Activated naive CD4-positive, alpha-beta T cell treated with anti-CD3 and anti-CD28 coated beads for 36 hours (primary cell): ENCODE measurements at places on chromosomes 7 and 10. TPM values are rescaled to one million over a fixed set of nuclear protein-coding genes. Genes with fewer than 3 reads are reported as not detected.

DNA sequence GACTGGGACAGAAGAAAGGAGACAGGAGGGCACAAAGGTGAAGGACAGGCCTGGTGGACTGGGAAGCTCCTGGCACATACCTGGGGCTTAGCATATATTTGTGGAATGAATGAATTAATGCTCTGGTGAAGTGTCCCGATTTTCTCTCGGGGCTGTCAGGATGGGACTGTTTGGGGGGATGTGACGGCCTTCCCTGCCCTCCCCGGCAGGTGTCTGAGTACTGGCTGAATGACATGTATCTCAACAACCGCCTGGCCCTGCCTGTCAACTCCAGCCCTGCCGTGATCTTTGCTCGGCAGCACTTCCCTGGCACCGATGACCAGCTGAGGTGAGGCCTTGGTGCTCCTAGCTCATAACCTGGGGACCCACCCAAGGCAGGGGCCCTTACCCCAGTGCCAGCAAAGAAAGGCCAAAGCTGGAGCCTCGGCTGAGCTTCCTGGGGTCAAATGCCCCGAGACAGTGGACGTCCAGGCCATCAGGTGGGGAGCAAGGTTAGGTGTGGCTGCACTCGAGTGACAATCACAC, 6.5 kb downstream of the CHAT start:
- no peaks in the 10 kb centered on the region for H3K4me1 ChIP-seq
- H3K27me3 ChIP-seq: peaks cover 37% of the 10 kb centered on the region
- H3K36me3 ChIP-seq: no peaks in the 10 kb centered on the region
- no peak overlapping the region for H3K27ac ChIP-seq
- no peak overlapping the region for H3K4me3 ChIP-seq

GRCh38 chr10:13139150-13139549, 22.2 kb upstream of the MCM10 start:
- peaks cover 46% of the 10 kb centered on the region for H3K36me3 ChIP-seq
- DNase-seq: no peak
- H3K27me3 ChIP-seq: no peaks in the 10 kb centered on the region
- no peaks in the 10 kb centered on the region for H3K4me1 ChIP-seq

GRCh38 chr10:100970914-100971811, 1.9 kb downstream of the SEMA4G start:
- H3K36me3 ChIP-seq: no peaks in the 10 kb centered on the region
- H3K4me3 ChIP-seq: no peak overlapping the region
- H3K27ac ChIP-seq: no peak overlapping the region

DNA sequence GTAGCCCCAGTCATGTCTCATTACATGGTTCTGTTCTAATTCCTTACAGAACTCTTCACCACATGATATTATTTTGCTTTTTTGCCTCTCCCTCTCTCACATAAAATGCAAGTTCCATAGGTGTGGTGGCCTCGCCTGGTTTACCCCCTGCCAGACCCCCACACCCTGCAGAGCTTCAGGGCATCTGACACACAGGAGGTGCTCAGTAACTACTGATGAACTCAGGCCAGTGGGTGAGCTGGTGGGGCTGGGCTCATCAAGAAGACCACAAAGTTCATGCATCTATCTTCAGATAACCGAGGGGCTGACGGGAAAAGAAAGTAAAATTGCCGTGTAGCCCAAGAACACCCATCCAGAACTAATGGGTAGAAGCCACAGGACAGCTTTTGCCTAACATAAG, 253.1 kb downstream of the GRID1 start:
- H3K27ac ChIP-seq: no peak overlapping the region
- H3K27me3 ChIP-seq: no peaks in the 10 kb centered on the region
- H3K4me3 ChIP-seq: no peak overlapping the region
- no peaks in the 10 kb centered on the region for H3K36me3 ChIP-seq
- H3K4me1 ChIP-seq: no peaks in the 10 kb centered on the region

- peaks cover 4% of the 10 kb centered on the region for H3K36me3 ChIP-seq
- peaks cover 75% of the 10 kb centered on the region for H3K4me1 ChIP-seq
- H3K27ac ChIP-seq: no peak overlapping the region
- no peaks in the 10 kb centered on the region for H3K27me3 ChIP-seq
Measured at GRCh38 chr7:99108613-99109012, 35.3 kb downstream of the SMURF1 start.

GRCh38 chr7:13641714-13642113, 347.8 kb downstream of the ETV1 start:
- DNase-seq: no peak
- H3K36me3 ChIP-seq: no peaks in the 10 kb centered on the region
- H3K27me3 ChIP-seq: no peaks in the 10 kb centered on the region
- no peaks in the 10 kb centered on the region for H3K4me1 ChIP-seq

DNA sequence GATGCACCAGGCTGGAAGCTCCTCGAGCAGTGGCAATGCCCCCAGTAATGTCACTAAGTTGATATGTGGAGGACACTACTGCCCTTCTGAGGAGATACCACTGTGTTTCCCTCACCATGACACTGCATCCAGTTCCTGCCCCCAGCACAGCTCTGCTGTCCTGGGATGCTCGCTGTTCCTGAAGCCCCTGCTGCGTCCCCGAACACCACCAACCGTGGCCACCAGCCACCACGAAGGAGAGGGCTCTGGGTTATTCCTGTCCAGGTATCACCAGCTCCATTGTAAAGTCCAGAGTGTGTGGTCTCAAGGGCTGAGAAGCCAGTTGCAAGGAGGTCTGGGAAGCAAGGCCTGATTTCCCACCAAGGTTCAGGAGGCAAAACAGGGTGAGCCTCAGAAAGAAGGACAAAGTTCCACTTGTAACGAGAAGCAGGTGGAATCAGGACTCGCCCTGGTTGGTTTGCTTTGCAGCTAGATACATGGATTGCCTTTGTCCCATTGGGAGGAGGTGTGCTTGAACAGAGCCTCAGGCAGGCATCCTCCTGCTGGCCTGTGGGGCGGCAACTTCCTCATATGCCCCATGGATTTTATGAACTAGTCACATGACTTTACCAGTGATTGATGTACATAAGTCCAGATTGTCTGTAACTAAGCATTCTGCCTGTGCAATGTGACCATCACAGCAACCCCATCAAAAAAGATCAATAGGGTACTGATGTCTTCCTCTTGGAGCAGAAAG, 427.0 kb upstream of the VSTM2A start:
- no peak overlapping the region for H3K4me3 ChIP-seq
- H3K4me1 ChIP-seq: no peaks in the 10 kb centered on the region
- H3K27me3 ChIP-seq: no peaks in the 10 kb centered on the region
- no peak for DNase-seq
- H3K27ac ChIP-seq: no peak overlapping the region

GRCh38 chr10:36178616-36179015, 536.5 kb upstream of the FZD8 start:
- no peak overlapping the region for H3K27ac ChIP-seq
- H3K27me3 ChIP-seq: no peaks in the 10 kb centered on the region
- no peaks in the 10 kb centered on the region for H3K36me3 ChIP-seq
- H3K4me3 ChIP-seq: no peak overlapping the region
- no peaks in the 10 kb centered on the region for H3K4me1 ChIP-seq

DNA sequence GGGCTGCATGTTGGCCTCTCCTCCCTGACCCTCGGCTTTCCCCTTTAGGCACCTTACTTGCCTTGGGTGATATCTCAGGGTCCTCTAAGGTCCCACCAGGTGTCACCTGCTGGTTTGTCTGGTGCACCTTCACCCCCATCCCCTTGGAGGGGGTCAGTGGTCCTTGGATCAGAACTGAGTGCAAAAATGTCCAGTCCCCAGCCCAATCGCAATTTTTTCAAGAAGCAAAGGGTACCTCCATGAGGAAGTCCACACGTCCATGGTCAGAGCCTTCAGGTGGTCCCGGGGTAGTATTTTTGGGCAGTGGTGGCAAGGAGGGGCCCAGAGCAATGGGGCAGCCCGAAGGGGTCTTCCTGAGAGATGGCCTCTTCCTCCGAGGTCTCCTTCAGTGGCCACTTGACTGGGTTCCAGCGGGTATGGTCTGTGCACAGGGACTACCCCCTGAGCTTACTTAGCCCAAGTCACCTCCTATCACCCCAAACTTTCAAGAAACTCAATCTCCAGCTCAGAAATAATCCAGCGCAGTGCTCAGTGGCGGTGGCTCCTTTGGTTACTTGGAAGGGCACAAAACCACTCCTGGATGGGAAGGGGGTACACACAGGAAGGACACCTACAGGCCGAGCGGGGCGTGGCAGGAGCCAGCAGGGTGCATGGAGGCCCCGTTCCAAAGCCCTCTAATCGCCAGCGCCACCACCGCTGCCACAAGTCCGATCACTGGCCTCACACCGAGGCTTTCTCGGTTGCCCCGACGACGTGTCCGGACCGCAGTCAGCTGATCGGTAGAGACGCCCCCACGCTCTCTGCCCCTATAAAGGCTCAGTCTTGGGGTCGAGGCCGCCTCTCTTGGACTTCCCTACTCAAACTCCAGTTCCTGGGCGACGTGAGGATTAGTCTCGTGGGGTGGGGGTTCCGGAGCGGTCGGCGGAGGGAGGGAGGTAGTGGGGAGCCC, 4.5 kb downstream of the SAP25 start:
- peak; percentile 56 for DNase-seq
- H3K36me3 ChIP-seq: peaks cover 5% of the 10 kb centered on the region
- no peaks in the 10 kb centered on the region for H3K27me3 ChIP-seq
- H3K27ac ChIP-seq: peak overlapping the region; percentile 8
- H3K4me1 ChIP-seq: peaks cover 22% of the 10 kb centered on the region

DNA sequence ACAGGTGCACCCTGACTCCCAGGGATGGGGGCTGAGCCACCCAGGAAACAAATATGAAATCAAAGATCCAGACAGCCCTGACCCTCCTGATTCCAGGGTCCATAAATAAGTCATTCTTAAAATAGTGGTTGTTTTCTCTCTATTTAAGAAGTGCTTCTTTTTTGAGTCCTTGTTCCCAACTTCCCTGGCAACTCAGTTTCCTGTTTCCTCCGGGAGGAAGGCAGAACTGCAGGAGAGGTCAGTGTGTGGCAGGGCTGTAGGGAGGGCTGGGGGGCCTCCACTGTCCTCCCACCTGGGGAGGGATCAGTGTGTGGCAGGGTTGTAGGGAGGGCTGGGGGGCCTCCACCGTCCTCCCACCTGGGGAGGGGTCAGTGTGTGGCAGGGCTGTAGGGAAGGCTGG, 88.7 kb upstream of the PDGFA start:
- peaks cover 70% of the 10 kb centered on the region for H3K4me1 ChIP-seq
- peak overlapping the region; percentile 73 for H3K27ac ChIP-seq
- DNase-seq: no peak

DNA sequence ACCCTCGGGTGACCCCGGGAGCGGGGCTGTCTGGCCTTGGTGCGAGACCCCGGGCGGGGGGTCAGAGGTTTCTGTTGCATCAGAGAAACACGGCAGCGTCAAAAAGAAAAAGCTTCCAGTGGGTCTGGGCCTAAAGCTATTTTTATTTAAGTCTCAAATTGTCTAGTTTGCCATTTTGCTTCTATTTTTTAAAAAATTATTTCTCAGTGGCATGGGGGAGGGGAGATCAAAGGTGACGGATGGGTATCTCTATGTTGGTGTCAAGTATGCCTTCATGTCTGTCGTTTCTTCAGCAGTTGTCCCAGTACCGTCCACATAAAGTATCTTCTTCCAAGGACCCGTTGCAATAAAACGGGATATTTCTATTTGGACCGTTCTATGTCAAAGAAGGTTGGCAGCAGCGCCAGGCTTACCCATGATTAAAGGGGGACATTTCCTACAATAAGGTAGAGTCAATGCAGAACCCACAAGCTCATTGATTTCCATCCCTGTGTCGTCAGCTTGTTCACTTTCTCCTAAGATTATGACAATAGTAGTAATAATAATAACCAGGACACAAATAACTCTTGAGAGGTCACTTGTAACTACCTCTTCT, 26.0 kb upstream of the VAX1 start:
- no peak overlapping the region for H3K4me3 ChIP-seq
- H3K36me3 ChIP-seq: no peaks in the 10 kb centered on the region
- H3K4me1 ChIP-seq: peaks cover 47% of the 10 kb centered on the region
- H3K27ac ChIP-seq: no peak overlapping the region
- peaks cover 80% of the 10 kb centered on the region for H3K27me3 ChIP-seq
- no peak for DNase-seq

DNA sequence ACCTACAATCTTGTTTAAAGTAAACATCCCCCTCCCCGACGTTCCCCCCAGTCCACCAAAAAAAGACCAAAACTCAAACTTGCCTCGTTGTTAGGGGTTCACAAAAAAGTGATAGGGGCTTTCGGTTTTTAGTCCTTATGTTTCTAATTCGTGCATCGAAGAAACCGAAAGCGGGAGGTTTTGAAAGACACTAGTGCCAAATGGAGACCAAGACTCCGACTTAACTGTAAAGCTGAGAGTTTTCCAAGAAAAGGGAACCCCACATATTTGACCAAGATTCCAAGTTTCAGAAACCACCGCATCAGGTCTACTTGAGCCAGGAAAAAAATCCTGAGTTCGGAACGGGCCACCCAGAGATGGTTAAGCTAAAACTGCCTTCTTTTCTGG, 534 bp downstream of the PSMA2 start:
- peak overlapping the region; percentile 100 for H3K27ac ChIP-seq
- H3K27me3 ChIP-seq: no peaks in the 10 kb centered on the region
- H3K36me3 ChIP-seq: peaks cover 51% of the 10 kb centered on the region
- peak overlapping the region; percentile 100 for H3K4me3 ChIP-seq

- no peak overlapping the region for H3K4me3 ChIP-seq
- H3K4me1 ChIP-seq: no peaks in the 10 kb centered on the region
- H3K36me3 ChIP-seq: no peaks in the 10 kb centered on the region
- peaks cover 28% of the 10 kb centered on the region for H3K27me3 ChIP-seq
Measured at GRCh38 chr7:22181663-22182062, 175.3 kb downstream of the RAPGEF5 start.

DNA sequence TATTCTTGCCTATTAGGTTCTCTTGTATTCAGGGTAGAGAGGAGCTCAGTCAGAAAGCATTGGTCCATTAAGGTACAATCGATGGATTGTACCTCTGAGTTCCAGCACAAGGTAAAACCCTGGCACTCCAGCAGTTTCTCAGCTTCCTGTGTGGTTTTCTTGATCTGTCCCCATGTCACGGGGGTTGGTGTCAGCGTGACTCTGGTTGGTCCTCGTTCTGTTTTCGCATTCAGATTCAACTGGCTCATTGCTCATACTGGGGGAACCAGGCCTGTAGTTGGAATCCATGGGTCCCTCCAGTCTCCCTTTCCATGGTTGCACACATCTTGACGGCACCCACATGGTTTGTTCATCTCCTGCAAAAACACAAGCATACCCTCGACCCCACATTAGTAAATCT, 32.7 kb upstream of the RASGEF1A start:
- H3K4me1 ChIP-seq: peaks cover 30% of the 10 kb centered on the region
- peak overlapping the region; percentile 46 for H3K27ac ChIP-seq
- H3K36me3 ChIP-seq: peaks cover 1% of the 10 kb centered on the region
- H3K27me3 ChIP-seq: peaks cover 4% of the 10 kb centered on the region

DNA sequence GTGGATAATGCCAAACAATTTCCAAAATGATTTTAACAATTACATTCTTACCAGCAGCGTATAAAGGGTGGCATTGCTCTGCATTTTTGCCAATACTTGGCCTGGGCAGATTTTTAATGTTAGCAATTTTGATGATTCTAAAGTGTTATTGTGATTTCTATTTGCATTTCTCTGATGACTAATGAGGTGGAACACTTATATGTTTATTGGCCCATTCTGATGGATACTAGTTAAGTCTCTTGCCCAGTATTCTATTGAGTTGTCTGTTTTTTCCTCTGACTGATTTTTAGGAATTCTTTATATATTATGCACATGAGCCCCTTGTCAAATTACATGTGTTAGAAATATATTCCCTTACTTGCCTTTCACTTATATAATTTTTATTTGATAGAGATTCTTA, 86.8 kb downstream of the TMEM26 start:
- no peaks in the 10 kb centered on the region for H3K36me3 ChIP-seq
- no peaks in the 10 kb centered on the region for H3K4me1 ChIP-seq
- H3K27ac ChIP-seq: no peak overlapping the region

The IGF2BP3 gene
- 0.29 TPM for total RNA-seq

The DEPP1 gene
- total RNA-seq: 2.4 TPM

The NUTM2E gene
- not detected for total RNA-seq

The PRLHR gene
- total RNA-seq: not detected

The THSD7A gene
- total RNA-seq: not detected

The ASNS gene
- 337 TPM for total RNA-seq

The EBLN1 gene
- total RNA-seq: not detected

The FRMPD2 gene
- total RNA-seq: not detected

The LRRD1 gene
- total RNA-seq: not detected

The SPACDR gene
- 2.3 TPM for total RNA-seq

The ACSL5 gene
- total RNA-seq: 22.1 TPM

The MUC3A gene
- total RNA-seq: not detected

The CCL26 gene
- total RNA-seq: not detected
